NCI-H774 (cell line): ENCODE measurements at places on chromosomes 16 and 17.

GRCh38 chr16:55849536-55849935 lies 16.6 kb upstream of the CES1 start:
- DNase-seq = no peak

- DNase-seq = no peak
Observed at GRCh38 chr17:80826346-80826954, 165.2 kb upstream of the CHMP6 start.

DNA sequence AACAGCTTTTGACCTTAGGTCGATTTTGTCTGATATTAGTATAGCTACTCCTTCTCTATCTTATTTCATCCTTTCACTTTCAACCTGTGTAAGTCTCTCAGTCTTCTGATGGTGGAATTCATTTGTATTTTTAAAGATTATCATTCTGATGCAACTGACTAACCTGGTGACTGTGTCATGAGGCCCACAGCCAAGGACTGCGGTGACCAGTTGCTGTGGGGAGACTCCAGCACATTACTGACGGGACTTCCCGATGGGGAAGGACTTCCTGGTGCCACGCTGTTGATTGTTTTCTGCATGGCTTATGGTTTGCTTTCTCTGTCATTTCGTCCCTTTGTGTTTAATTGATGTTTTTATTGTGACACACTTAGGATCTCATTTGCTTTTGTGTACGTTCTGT lies 34.2 kb downstream of the RMI2 start:
- no peak for DNase-seq

- no peak for DNase-seq
Observed at GRCh38 chr16:23829454-23829853, 6.3 kb upstream of the PRKCB start.

DNA sequence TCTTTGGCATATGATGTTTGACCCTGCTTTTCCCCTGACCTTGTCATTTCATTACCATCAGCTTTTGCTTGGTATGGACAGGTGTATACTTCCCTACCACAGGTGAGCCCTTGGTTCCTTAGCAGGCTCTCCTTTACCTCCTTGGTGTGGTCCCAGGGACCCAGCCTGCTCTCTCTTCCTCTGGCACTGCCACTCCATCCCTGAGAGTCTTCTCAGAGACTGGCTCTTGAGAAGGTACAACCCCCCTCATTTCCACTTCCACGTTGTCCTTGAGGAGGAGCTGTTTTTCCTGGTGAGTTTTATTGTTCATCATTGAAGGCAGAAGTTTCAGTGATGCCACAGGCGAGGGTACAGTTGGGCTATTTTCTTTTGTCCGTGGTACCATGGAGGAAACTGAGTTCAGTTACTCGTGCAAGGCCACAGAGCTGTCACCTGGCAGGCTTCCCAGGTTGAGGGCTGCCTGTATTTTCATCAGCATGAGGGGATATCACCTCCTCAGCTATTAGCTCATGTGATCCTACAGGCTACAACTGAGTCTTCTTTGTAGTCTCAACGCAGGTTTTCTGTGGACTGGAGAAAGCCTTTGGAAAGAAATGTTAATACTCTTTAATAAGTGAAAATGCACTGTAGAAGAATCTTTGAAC lies 52.3 kb downstream of the MSI2 start:
- no peak for DNase-seq
